ENCODE measurements at places on chromosomes 11 and 22.

GRCh38 chr11:8776209-8776608 lies 93.6 kb downstream of the RPL27A start:
- no peak for DNase-seq

GRCh38 chr11:64585150-64585549 lies 5.9 kb upstream of the SLC22A12 start:
- no peak for DNase-seq

- no peak for DNase-seq
Measured at GRCh38 chr11:83033371-83033770, 38.3 kb downstream of the RAB30 start.

GRCh38 chr22:28983190-28983589 lies 78.4 kb downstream of the C22orf31 start:
- no peak for DNase-seq

Data from NCI-H1436 treated with DMSO at 0.1 percent for 48 hours (cell line).